Renal pelvis (tissue), 12 donors: ENCODE measurements at places on chromosomes 4 and X. TPM values are rescaled to one million over a fixed set of nuclear protein-coding genes. Genes with fewer than 3 reads are reported as not detected.

CYP2U1 gene
- 4.5 TPM for polyA plus RNA-seq

DCHS2 gene
- 7.1 TPM for polyA plus RNA-seq

DCAF4L1 gene
- 0.55 TPM for polyA plus RNA-seq

DNA sequence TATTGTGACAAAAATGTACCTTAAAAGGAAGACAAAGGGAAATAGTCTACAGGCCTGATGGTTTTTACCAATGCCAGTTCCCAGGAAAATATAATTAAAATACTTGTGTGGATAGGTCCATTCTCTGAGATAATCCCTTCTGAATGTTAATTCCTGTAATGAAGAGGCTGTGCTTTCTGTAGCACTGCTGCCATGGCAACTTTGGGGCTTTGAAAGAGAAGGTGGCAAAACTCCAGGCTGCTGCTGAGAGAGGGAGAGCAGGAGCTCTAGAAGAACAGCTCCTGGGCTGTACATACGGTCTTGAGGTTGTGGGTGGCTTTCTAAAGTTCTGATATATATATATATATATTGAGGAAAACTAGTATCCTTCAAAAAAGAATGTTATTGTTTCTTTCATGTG lies 125.4 kb downstream of the PDLIM5 start:
- DNase-seq = no peak

GRCh38 chr4:89954906-89955695 lies 60.4 kb downstream of the MMRN1 start:
- DNase-seq = no peak

NPY2R gene
- 0.27 TPM for polyA plus RNA-seq

GRCh38 chrX:11655282-11656015 lies 10.3 kb downstream of the ARHGAP6 start:
- DNase-seq = no peak

FGFBP1 gene
- polyA plus RNA-seq = 0.16 TPM

- peak; percentile 66 for DNase-seq
Observed at GRCh38 chr4:26248647-26249046, 72.2 kb upstream of the RBPJ start.

DNA sequence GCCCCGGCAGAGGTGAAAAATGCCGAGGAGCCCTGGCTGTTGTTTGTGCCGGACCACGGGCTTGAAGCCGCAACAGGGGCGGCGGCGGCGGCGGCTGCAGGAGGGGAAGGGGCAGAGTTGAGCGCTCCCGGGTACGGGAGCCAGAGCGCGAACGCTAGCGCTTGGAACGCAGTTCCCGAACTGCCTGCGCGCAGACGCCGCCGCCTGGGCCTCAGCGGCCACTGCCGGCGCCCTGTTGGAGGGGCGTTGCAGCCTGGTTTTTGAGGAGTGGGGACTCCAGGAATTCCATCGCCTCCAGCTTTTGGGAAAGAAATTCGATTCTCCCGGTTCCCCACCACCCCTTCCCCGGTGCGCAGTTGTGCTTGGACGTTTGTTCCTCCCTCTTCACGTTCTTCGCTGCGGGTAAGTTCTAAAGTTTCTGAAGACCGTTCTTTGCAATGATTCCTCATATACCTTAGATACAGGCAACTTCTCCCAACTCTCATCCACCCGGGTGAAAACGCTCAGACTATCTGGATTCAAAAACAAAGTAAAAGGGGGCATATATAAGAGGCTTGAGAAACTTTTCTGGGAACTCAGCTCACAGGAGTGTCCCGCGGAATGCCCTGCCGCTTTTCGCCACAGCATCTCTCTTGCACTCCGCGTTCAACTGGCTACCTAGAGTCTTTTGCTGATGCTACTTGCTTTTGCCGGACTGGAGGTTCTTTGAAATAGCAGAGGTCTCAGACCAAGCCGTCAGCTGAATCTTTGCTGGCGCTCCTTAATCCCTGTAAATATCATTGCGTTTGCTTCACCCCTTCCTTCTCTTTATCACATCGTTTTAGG lies 1.0 kb downstream of the FAT4 start:
- peak; percentile 61 for DNase-seq

CFP gene
- 2.6 TPM for polyA plus RNA-seq

DNA sequence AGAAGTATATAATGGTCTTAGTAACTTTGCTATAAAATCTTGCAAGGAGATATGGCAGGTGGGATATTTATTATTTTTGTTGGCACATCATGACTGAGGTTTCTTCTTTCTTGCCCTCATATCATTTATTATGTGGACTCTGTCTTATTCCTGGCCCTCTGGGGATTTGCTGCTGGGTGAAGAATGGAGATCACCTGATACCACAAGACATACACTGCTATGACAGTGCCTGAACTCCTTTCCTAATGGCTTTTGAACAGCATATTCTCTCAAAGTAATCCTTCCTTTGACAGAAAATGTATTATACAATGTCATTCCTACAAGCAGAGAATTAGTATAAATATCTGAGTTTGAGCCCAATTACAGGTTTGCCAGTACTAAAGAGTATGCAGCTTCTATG lies 22.0 kb upstream of the ADGRA3 start:
- no peak for DNase-seq

- no peak for DNase-seq
Observed at GRCh38 chr4:93810340-93810992, 18.1 kb upstream of the ATOH1 start.

MAOB gene
- 55.3 TPM for polyA plus RNA-seq

GRCh38 chr4:169143335-169143734 lies 127.4 kb downstream of the SH3RF1 start:
- DNase-seq = peak; percentile 78

GRCh38 chrX:100368167-100368566 lies 41.9 kb downstream of the PCDH19 start:
- DNase-seq = no peak

ADRA2C gene
- polyA plus RNA-seq = 11.7 TPM

- no peak for DNase-seq
Observed at GRCh38 chrX:135985973-135986310, 707 bp downstream of the SLC9A6 start.

MAGEA12 gene
- polyA plus RNA-seq = not detected

GRCh38 chr4:67393699-67394281 lies 151.5 kb downstream of the CENPC start:
- DNase-seq = peak; percentile 31

USP26 gene
- polyA plus RNA-seq = not detected

DNA sequence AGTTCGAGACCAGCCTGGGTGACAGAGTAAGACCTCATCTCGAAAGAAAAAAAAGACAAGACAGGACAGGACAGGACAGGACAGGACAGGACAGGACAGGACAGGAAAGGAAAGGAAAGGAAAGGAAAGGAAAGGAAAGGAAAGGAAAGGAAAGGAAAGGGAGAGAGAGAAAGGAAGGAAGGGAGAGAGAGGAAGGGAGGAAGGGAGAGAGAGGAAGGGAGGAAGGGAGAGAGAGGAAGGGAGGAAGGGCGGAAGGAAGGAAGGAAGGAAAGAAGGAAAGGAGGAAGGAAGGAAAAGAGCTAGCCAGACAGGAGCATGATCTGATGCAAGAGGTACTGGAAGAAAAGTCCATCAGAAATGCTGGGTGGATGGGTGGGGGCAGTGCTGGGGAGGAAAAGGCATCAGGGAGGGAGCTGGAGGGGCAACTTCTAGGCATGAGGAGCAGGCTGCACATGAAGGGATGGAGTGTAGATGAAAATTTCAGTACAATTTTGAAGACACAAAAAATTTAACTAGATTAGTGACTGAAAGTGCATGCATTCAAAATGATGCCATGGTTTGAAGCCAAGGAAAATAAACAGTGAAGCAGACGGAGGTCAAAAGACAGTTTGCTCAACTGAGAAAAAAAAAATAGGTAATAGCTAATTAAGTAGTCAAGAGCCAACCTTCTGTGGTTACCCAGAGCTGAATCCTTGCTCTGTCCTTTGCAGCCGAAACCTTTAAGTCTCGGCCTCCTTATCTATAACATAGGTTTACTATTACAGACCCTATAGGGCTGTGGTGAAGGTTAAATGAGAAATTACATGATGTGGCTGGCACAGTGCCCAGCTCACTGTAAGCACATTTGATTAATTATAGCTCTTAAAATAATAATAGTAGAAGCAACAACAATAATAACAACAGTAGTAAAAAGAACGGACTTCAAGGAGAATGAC lies 59.9 kb downstream of the ZNF827 start:
- DNase-seq = no peak

DNA sequence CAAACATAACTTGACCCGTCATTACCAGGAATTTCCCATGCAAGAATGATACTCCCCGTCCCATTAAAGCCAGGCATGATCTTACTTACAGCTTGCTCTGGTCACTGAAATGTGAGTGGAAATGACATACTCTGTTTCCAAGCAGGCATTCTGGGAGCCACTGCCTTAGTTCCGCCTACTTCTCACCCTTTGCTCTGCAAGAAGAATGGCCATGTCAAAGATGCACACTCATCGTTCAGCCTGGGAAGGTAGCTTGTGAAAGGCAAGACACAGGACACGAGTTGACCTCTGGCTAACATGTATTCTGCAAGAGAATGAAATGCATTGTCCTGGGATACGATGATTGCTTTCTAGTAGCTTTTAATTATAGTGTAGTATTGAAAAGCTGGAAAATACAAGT lies 1144.4 kb downstream of the NLGN4X start:
- no peak for DNase-seq

DNA sequence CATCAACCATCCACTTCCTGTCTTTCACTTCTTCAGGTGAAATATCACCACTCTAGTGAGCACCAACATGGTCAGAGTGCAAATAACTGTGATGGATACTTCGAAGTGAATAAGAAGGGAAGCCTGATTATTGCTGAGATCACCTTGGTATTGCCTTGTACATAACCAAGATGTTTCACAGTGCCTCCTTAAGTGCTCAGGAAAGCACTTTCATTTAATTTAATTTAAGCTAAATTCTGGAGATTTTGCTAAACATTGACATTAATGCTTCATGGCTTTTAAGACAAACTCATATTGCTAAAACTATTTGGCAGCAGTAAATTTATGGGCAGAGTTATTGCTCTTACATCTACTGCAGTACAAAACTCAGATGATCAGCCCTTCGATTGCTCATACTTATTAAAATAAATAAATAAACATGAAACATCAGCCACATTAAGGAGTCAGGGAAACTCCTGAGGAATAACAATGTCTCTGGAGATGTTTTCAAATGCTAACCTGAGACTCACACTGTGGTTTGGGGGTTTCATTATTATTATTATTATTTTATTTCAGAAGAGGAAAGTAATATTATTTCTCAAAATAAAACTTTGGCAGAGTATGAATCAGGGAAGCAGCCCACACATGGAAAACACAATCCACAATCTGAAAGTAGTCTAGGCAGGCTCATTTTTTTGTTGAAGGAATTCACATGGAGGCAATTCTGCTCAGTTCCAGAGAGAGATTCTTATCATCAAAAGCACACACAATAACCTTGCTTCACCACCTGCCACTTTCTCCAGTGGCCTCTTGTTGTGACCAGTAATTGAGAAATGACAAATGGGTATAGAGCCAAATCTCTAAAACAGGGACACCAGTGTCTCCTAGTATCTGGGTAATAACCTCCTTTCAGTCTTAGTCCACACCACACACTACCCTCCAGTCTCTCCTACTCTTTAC lies 344.2 kb downstream of the MAPK10 start:
- no peak for DNase-seq

ZNF157 gene
- polyA plus RNA-seq = 1.5 TPM

RPL39 gene
- 2,119 TPM for polyA plus RNA-seq

GLRB gene
- polyA plus RNA-seq = 11.8 TPM

STX18 gene
- polyA plus RNA-seq = 63.8 TPM

GRCh38 chrX:15786915-15787314 lies 3.4 kb upstream of the ZRSR2 start:
- no peak for DNase-seq

GRCh38 chr4:107711831-107712230 lies 8.2 kb downstream of the PAPSS1 start:
- no peak for DNase-seq

GRCh38 chr4:148445860-148446330 lies 3.7 kb upstream of the NR3C2 start:
- DNase-seq = no peak

DNA sequence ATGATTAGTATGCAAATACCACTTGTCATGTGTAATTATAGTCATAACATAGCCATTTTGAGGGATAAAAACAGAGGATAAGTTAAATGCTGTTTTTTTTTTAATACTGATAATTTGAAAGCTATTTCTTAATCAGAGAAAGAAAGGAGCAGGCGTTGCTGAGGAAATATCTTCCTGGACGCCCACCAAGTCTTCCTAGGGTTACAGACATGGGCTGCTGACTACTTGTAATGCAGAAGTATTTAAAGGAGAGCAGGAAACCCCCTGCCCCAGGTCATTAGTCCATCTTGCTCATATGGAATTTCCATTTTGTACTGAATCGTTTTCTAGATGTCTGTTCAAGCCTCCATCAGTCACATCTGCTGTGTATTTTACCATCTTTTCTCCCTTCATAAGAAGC lies 176.2 kb downstream of the ADGRL3 start:
- DNase-seq = no peak

MID1 gene
- polyA plus RNA-seq = 32.6 TPM

DNA sequence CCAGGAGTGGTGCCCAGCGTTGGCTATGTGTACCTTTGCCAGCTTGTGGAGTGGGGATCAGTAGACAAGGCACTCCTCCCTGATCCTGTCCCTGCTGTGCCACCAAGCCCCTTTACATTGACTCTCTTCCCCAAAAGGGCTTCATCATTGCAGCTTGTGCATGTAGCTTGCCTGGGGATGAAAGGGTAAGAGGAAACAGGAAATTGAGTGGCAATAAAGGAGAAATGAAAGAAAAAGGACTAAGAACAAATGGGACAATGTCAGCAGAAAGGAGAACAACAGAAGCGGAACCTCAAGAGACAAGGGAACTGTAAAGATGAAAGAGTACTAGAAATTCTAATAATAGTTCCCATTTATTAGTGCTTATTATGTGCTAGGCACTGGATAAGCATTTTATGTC lies 8.7 kb upstream of the IL13RA1 start:
- no peak for DNase-seq

DNA sequence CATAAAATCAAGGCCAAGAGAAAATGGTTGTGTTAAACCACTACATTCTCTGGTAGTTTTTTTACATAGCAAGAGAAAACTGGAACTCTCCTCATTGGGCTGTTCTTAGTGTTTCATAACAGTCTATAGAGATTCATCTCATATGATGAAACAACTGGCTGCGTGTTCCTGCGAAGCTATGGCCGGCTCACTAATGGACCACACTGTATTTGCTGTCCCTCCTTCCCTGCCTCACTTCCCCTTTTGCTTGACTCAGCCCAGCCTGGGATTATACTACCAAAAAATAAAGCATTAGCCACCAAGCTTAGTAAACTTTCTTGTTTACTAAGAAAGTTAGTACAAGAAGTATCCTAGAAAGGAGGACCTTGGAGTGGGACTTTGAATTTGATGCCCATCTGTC lies 31.6 kb upstream of the LSM6 start:
- DNase-seq = no peak

DNA sequence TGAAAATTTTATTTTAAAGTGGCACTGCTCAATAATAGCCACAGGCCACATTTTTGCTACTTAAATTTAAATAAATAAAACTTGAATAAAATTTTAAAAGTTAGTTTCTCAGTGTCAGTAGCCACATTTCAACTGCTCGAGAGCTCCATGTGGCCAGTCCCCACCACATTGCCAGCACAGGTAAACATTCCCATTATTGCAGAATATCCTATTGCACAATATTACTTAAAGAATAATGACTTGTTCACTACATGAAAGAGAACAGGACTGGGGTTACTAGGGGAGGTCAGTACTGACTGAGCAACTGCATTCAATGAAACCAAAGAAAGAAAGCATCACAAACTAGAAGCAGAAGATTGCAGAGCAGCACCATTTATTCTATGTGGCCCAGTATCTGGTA lies 2201.6 kb upstream of the TENM3 start:
- DNase-seq = no peak

SPIN4 gene
- 21.5 TPM for polyA plus RNA-seq

NHS gene
- 15.2 TPM for polyA plus RNA-seq

- no peak for DNase-seq
Observed at GRCh38 chr4:175944126-175944910, 121.3 kb upstream of the WDR17 start.

- no peak for DNase-seq
Observed at GRCh38 chrX:145609951-145610511, 207.6 kb upstream of the SLITRK2 start.

GNRHR gene
- polyA plus RNA-seq = 0.99 TPM
